Nephron progenitor cell (in vitro differentiated cells): ENCODE measurements at places on chromosomes 16 and 17.

- DNase-seq, result no peak
Observed at GRCh38 chr16:23027386-23027785, 121.9 kb downstream of the USP31 start.

- DNase-seq, result no peak
Observed at GRCh38 chr17:79008666-79009387, 737 bp downstream of the CANT1 start.

GRCh38 chr17:79338604-79339003 lies 264.0 kb downstream of the ENGASE start:
- no peak for DNase-seq

DNA sequence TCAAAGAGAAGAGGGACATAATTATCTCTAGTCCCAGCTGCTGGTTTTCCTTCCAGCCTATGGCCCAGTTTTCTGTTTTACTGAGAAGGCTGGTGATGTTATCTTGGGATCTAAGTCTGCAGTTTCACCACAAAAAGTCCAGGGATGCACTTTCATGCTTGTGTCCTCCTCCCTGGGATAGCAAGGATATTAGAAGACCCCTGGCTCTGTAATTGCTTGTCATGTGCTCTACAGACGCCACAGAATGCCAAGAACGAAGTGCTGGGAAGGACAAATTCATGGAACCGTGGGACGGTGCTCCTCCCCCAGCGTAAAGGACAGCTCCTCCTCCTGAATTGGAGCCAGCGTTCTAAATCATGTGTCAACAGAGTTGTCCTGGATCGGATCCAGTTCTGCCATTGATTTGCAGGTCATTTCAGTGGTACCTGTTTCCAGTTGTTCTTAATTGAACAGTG lies 8.6 kb downstream of the MAPT start:
- no peak for DNase-seq

GRCh38 chr16:14202095-14202494 lies 131.0 kb downstream of the MRTFB start:
- DNase-seq, result no peak

DNA sequence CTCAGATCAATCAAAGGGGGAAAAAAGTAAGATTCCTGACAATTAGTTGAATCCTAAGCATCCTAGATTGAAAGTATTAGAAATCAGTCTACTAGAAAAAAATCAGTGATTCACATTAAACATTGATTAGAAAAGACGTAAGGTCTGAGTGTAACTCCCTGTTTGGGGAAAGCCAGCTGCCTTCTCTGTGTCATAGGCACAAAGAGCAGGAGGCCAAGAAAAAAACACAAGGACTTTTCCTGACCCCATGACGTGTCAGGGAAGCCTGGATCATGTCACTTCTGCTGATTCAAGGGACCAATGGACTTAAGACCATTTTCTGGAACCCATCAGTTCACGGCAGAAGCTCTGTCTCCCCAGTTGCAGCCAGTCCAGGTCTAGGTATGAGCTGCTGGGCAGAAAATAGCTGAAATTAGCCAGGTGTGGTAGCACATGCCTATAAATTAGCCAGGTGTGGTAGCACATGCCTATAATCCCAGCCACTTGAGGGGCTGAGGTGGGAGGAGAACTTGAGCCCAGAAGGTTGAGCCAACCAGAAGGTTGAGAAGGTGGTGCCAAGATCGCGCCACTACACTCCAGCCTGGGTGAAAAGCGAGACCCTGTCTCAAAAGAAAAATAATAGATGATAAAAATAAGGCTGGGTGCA lies 35.9 kb downstream of the RANBP10 start:
- DNase-seq, result no peak

GRCh38 chr16:78436846-78437245 lies 337.4 kb downstream of the WWOX start:
- DNase-seq, result no peak

GRCh38 chr16:77090062-77090461 lies 100.9 kb upstream of the MON1B start:
- DNase-seq, result no peak

- peak; percentile 75 for DNase-seq
Observed at GRCh38 chr16:60945225-60945624, 1091.0 kb downstream of the CDH8 start.

DNA sequence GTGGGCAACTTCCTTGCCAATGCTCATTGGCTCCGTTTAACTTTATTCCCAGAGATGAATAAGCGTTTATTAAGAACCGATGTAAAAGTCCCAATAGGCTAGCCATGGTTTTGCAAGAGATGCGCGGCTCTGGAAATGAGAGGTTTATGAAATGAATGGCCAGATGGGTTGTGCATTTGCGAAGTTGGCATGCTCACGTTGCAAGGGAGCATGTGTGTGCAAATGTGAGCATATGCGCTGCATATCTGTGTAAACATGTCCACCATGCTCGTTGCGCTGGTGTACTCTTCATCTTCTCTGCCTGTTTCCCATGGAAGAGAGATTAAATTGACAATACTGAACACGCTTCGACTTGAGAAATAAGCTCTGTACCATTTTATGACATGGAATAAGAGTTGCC lies 848.6 kb upstream of the RBFOX1 start:
- DNase-seq, result no peak

DNA sequence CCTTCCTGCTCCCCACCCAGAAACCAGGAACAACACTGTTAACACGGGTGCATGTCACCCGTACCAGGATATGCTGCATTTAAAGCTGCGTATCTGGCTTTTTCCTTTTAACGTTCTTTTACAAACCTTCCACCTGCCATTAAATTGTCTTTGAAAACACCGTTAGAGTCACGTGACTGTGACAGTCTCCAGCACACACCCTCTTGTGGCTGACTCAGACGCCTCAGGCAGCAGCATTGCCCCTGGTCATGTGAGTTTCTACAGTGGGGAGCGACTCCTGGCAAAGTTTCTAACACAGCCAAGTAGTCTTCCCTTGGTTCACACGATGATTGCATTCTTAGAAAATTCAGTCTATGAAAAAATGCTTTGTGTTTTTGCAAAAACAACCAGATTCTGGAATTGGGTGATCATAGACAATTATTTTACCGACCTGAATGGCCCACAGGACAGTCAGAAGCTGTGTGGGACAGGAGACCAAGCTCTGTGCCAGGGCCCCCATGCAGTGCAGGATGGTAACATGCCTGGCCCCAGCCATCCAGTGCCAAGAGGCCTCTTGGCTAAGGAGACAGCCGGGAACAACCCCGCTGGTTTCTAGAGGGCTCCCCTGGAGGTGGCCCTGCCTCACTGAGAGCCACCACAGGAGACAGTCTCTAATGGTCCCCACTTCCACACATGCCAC lies 199.1 kb downstream of the KATNIP start:
- no peak for DNase-seq

DNA sequence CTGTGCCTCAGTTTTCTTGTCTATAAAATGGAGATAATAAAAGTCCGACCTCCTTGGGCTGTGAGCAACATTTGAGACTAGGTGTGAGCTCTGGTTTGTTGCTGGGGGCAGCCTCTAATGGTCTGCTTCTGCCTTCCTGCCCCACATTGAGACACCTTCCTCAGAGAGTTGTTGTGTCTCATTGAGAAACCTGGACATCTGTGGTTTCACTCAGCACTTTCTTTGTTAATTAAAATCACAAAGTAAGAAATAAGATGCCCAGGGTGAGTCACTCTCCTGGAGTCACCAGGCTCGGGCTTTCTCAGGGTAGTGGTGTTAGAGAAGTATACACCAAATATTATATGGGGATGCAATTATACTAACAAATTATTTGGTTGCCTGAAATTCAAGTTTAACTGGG lies 389.2 kb upstream of the SALL1 start:
- no peak for DNase-seq

DNA sequence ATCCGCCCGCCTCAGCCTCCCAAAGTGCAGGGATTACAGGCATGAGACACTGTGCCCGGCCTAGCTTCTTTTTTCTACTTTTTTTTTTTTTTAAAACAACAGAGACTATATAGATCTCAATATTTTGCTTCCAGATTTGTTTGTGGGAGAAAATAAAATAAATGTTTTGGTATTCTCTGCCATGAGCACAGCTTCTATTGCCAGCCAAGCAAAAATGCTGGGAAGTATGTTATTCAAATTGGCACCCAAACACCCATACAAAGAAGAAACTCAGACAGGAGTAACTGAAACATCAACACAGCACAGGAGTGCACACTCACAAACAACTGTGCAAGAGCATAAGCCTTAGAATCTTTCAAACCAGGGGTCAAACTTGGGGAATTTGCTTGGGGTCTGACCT lies 37.2 kb upstream of the CLEC3A start:
- DNase-seq, result no peak

DNA sequence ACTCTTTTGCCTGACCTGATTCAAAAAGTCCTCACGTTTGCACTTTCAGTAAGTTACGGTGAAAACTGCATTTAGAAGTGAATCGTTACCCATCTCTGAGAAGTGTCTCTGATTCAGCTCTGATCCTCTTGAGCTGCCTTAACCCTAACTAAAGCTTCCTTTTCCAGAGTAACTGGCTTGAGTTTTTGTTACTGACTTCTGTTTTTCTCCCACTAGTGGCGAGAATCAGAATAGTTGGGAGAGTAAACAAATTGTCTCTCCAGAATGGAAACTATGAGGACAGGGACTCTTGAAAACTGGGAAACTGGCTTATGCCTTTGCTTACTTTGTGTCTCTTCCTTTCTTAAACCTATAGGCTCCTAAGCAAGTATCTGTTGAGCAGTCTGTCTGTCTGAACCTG lies 31.3 kb upstream of the KPNB1 start:
- no peak for DNase-seq

- no peak for DNase-seq
Observed at GRCh38 chr17:53101706-53102105, 721.0 kb upstream of the KIF2B start.

GRCh38 chr16:69672998-69673713 lies 53.2 kb downstream of the NQO1 start:
- DNase-seq, result no peak

- DNase-seq, result no peak
Observed at GRCh38 chr16:81431554-81432353, 12.9 kb upstream of the CMIP start.
